ENCODE measurements at places on chromosomes 16 and 17.
A peak's percentile ranks its signal among the peaks of the same experiment; 100 is the strongest.

DNA sequence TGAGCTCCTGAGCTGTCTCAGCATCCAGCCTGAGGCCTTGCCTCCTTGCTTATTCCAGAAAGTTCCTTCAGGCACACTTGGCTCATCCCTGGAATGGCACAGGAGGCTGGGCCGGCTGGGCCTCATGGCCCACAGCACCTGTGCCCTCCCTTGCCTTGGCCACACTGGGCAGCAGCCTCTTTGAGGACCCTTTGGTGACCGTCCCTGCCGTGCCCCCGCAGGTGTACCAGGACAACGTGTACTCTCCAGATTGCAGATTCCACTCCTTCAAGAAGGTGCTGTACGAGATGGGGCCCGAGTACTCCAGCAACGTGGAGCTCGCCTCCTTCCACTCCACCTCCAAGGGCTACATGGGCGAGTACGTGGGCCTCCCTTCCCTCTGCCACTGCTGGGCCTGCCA is 34.2 kb downstream of the GPT2 start:
- DNase-seq = no peak

- DNase-seq = no peak
These were observed 77.8 kb downstream of the WWP2 start for GRCh38 chr16:69839798-69840409.

DNA sequence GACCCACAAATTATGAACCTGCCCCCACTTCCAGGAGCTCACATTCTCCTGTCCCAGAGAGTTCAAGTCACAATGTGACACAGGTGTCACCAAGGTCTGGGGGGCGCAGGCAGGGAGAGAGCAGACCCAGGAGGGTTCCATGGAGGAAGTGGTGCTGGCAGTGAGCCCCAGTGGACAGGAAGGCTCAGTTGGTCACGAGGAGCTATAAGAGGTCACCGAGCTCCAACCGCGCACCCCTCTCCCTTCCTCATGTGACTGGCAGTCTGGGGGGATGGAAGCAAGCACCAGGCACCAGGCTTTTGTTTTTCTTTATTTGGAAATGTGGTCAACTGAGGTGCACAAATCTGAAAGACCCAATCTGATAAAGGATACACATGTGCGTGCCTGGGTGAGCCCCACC is 2.5 kb downstream of the ITGAD start:
- no peak for DNase-seq

- DNase-seq = no peak
These were observed 140.9 kb downstream of the KCNJ2 start for GRCh38 chr17:70310221-70310672.

DNA sequence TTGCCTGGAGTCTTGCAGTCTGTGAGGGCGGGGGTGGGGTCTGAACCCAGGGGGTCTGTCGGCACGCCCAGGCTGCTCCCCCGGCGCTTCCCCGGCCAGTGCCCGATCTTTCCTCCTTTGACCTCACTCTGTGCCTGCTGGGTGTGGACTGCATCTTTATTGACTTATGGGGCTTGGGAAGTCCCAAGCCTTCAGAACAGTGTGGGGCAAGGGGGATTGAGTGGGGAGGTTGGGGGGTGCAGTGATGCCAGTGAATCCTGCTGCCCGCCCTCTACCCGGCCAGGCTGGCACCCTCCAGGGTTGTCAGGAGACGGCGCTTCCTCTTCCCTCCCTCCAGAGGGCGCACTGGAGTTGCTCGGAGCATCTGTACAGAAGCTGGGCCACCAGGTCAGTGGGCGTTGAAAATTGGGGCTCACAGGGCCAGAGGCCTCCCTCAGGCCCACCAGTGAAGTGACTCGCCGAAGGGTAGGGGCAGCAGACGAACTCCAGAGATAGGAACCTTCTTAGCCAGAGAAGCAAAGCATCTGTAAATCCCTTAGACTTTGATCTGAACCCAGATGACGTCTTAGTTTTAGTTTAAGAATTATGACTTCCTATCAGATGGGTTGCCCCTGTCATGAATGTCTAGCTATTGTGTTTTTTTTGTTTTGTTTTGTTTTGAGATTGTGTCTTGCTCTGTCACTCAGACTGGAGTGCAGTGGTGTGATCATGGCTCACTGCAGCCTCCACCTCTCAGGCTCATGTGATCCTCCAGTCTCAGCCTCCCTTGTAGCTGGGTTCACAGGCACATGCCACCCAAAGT is 184.8 kb upstream of the CIBAR2 start:
- DNase-seq = no peak

- no peak for DNase-seq
These were observed 2.5 kb downstream of the RSL1D1 start for GRCh38 chr16:11848842-11849241.

DNA sequence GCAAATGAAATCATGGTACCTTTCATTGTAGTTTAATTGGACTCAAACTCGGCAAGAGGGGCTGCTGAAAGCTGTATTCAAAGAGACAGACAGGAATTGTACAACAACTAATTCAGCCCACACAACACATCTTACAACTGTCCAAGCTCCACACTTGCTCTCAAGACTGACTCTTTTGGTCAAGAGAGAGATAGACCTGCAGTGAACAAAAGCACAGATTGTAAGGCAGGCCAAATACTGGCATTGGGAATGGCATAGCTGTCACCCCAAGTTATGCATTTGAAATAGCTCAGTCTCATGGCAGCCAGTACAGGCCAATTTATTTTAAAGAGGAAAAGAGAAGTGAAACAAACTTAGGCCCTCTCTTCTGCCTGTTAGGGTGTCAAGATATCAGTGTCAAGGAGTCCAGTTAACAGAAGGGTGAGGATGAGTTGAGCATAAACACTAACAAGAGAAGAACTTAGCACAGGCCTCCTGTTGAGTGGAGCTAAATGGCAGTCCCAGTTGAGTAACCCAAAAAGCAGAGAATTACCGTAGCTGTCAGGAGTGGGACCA is 215.7 kb downstream of the IRX3 start:
- no peak for DNase-seq

DNA sequence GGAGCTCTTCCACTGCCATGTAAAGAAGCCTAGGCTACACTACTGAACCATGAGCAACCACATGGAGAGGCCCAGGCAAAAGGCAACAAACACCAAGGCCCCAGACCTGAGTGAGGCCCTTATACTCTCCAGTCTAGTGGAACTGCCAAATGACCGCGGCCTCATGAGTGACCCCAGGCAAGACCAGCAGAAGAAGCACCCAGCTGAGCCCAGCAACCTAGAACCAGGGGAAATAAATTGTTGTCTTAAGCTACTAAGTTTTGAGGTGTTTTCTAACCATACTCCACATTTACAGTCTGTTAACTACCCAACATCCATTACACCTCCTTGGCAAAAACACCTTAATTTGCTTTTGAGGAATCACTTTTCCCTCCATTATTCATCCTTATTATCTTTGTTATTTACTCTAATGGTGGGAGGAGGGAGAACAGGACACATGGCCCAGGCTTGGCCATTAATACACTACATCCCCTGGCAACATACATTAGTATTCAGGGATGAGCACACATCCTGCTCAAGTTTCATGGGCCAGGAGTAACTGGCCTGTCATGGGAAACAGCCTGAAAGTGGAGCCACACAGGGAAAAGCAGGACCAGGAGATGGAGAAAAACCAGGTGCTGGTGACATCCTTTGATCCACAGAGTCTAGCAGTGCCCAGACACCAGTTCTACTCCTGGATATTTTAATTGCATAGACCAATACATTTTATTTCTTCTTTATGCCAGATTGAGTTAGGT is 26.2 kb downstream of the SLC39A11 start:
- DNase-seq = no peak

DNA sequence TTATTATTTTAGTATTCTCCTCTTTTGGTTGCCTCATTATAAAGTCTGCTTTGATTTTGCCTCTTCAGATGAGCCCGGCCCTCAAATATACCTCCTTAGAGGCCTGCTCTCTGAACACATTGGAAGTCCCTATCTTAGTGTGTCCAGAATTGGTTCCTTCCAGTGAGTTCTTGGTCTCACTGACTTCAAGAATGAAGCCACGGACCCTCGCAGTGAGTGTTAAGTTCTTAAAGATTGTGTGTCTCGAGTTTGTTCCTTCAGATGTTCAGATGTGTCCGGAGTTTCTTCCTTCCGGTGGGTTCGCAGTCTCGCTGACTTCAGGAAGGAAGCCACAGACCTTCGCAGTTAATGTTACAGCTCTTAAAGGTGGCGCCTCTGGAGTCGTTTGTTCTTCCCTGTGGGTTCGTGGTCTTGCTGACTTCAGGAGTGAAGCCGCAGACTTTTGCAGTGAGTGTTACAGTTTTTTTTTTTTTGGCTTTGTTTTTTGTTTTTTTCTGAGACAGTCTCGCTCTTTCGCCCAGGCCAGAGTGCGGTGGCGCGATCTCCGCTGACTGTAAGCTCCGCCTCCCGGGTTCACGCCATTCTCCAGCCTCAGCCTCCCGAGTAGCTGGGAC is 45.8 kb upstream of the NOS2 start:
- no peak for DNase-seq

GRCh38 chr16:58425245-58425644 is 33.0 kb downstream of the GINS3 start:
- no peak for DNase-seq

- no peak for DNase-seq
These were observed 23.6 kb downstream of the ALOX15B start for GRCh38 chr17:8062435-8062806.

- DNase-seq = peak; percentile 21
These were observed 80.7 kb downstream of the SNX29 start for GRCh38 chr16:12057266-12057665.

DNA sequence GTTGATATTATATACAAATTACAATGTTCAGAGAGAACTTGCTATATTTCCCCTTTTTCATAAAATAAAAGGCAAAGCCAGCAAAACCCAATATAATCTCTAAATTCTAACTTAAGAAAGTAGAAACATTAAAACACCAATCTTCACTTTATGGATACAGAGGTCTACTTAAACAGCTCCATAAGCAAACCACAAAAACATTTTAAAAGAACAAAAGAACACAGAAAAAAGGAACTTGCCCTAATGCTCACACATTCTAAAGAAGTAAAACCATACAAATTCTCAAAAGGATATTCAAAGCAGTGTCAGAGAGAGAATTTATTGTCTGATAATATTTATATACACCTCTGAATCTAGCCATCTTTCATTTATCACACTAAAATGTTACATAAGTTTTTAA is 606 bp downstream of the ABCA10 start:
- DNase-seq = no peak

DNA sequence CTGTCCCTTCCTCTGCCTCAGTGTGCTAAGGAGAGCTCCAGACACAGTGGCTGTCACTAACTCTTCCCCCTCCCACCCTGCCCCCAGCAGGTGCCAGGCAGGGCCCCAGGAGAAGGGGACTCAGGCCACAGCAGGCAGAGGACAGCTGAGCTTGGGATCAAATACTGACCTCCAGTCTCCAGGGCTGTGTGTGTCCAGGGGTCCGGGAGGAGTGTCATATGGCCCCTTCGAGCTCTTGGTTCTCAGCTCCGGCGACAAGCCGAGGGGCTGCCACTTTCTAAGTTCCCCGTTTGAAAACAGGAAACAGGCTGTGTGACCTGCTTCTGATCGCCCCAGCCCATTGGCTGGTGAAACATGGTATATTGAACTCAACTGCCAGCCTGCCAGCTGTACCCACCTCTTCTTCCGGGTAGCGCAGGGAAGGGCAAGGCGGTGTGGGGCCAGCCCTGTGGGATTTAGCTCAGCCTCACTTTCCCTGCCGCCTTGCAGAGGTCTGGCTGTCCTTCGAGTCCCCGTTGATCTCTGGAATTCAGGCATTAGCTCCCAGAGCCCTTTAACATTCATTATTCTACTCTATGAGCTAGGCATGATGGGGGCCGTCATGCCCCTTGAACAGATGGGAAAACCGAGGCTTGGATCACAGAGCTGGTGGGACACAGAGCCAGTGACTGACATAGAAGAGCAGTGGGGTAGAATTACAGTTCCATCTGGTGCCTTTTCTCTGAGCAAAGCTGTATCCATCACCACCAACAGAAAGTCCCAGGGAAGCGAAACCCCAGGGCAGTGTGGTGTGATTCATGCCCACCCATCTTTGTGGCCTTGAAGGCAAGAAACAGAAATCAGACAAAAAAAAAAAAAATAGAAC is at the start of gene SNX20:
Gene SNX20, minus strand, starts transcription at position 292 of the 865 bp plus-strand sequence. CDS start 3,786 bp downstream, outside the sequence.
- DNase-seq = peak; percentile 74

All from aorta (tissue), 5 donors.